ENCODE measurements at places on chromosomes 2 and 18.

DNA sequence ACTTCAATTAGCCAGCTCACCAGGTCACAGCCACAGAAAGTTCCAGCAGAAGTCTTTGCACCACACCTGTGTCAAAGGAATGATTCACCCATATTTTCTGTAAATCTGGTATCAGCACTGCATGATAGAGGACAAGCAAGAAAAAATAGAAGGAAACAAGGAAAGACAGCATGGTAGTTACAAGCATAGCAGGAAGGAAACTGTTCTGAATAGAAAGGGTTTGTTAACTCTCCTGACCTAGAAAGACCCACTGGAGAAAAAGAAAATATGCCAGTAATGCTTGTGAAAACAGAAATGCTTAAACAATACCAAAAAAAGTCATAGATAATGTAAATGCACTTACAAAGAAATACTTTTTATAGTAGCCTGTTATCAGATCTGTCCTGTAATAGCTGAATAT, 40.8 kb downstream of the SCRN3 start:
- DNase-seq: no peak

GRCh38 chr2:12686708-12687283, 29.9 kb upstream of the TRIB2 start:
- no peak for DNase-seq

GRCh38 chr2:158695305-158695704, 99.8 kb upstream of the DAPL1 start:
- DNase-seq: peak; percentile 15

- no peak for DNase-seq
Measured at GRCh38 chr2:42910645-42911405, 118.4 kb upstream of the HAAO start.

GRCh38 chr2:136022396-136023146, 37.1 kb upstream of the DARS1 start:
- peak; percentile 61 for DNase-seq

GRCh38 chr2:74052732-74053710, 68.3 kb downstream of the TET3 start:
- DNase-seq: no peak
